Fibroblast of villous mesenchyme (primary cell): ENCODE measurements at places on chromosomes 6 and 20.

DNA sequence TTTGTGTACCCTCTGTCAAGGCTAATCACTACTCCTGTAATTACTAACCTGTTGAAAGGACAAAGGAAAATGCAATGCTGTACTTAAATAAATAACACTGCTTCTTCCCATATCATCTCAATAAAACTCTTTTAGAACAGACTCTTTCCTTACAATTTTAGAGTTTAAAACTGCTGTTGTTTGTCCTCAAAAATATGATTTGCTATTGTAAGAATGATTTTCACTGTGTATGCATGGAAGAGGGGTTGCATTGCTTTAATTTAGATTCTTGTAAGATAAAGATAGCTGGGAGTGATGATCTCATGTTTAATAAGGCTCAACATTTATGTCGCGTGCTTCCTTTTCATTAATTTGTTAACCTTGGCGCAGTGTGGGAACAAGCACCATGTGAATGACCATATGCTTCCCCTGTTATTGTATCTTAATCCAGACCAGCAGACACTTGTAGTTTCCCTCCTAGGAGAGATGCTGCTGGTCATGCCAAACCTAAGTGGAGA lies 89.8 kb upstream of the ATXN1 start:
- DNase-seq: no peak

- no peak for DNase-seq
Observed at GRCh38 chr6:170476360-170476759, 76.7 kb downstream of the PSMB1 start.

GRCh38 chr6:53979468-53980067 lies 131.7 kb upstream of the MLIP start:
- DNase-seq: peak; percentile 57

GRCh38 chr6:33853026-33853425 lies 49.2 kb upstream of the MLN start:
- no peak for DNase-seq

GRCh38 chr6:111958534-111958933 lies 85.3 kb upstream of the FYN start:
- no peak for DNase-seq

DNA sequence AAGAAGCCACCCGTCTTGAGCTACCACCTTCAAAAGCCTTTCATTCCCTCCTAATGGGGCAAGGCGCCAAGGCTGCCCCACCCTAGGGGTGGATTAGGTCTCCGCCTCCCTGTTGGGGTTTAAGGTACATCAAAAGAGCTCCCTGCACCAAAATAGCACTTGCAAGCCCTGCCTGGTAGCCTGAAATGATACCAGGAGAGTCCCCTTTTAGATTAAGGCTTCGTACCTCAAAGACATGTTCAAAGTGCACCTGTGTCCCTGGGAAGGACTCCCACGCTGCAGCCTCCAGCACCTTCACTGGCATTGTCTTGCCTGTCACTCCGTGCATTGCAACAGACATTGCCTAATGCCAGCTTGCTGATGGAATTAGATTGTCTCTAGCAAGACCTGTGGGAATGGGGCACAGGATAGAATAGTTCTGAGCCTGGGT lies 15.7 kb upstream of the CDKN1A start:
- DNase-seq: no peak

DNA sequence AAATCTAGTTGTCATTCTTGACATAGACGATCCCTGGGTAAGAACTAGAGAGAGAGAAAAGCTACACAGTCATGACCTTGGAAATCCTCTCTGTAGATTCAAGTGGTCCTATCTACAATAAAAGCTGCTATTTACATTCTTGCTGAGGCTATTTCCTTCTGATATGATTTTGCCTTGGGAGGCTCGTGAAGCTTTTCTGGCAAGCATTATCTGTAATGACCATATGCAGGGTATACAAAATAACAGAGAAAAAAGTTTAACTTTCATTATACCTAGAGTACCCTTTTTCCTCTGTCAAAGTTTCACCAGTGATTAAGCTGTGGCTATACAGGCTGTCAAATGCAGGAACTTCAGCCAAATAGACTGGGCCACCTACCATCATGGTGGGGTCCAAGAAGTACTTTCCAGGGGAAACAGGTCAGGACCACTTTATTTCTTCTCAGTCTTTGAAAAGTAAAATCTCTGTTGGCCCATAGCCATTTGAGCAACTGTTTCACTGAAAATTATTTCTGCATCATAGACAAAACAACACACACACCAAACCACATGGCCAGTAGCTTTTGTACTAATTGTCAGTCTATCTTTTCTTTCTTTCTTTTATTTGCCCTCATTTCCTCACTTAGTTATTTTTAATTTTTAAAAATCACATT lies 677.0 kb upstream of the ID4 start:
- DNase-seq: no peak

DNA sequence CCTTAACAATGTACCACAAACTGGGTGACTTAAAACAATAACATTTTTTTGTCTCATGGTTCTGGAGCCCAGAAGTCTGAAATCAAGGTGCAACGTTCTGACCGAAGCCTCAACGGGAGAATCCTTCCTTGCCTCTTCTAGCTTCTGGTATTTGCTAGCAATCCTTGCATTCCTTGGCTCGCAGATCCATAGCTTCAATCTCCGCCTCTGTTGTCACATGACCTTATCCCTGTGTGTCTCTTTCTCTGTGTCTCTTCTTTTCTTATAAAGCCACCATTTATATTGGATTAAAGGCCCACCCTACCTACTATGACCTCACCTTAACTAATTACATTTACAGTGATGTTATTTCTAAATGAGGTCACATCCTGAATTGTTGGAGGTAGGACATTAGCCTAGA lies 37.2 kb upstream of the DOK5 start:
- no peak for DNase-seq
